ENCODE measurements at places on chromosomes 7 and 10. TPM values are rescaled to one million over a fixed set of nuclear protein-coding genes. Genes with fewer than 3 reads are reported as not detected.
A peak's percentile ranks its signal among the peaks of the same experiment; 100 is the strongest.

GRCh38 chr7:132160611-132161532 is 415.4 kb downstream of the PLXNA4 start:
- peak; percentile 49 for DNase-seq

DNA sequence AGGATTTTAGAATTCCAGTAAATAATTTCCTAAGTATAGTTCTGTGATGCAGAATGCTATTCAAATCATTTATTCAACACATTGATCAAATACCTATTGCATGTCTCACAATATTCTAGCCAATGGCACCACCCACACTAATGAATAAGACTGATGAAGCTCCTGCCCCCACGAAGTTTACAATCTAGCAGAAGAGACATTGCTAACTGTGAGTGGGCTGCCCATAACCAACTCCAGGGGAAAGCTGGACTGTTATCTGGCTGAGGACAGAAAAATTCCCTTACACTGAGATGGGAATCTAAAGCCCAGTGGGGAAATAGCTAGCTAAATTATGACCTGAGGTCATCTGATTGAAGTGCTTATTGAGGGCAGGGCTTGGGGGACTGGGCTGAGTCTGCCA is 128.8 kb upstream of the LYZL2 start:
- no peak for DNase-seq

DNA sequence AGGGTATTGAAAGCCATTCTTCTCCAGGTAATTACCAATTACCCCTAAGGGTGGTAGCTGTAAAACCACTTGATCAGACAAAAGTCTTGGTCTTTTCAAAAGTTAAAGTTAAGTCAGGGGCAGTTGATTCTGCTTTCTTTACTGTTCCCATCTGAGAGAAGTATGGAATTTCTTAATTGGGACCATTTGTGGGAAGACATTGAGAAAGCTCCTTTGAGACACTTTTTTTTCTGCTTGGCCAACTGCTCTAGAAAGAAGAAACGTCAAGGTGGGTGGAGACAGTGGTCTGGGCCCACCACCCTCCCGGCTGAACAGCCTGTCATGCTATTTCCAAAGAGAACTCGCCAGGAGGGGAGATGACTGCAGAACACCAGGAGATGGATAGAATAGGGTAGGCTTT is 45.3 kb downstream of the WNT2 start:
- DNase-seq: no peak

DNA sequence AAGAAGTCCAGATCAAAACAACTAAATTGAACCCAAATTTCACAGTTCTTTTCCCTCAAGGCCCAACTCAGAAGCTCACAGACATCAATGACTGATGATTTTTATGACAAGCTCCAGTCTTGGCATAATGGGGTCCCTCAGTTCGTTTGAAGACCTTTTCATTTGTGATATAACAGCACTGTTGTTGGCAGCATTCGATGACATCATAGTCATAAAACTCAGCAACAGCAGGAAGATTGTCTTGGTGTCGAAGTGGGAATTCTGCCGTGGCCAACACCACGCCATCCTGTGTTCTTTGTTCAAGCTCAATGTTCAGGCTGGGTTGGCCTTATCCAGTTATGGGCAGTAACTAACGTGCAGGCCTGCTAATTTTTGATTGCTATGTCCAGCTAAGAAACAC is 261.7 kb downstream of the C7orf25 start:
- no peak for DNase-seq

MYH16 gene
- total RNA-seq: not detected

BRI3 gene
- 85.5 TPM for total RNA-seq

NACAD gene
- total RNA-seq: 3.2 TPM

DNA sequence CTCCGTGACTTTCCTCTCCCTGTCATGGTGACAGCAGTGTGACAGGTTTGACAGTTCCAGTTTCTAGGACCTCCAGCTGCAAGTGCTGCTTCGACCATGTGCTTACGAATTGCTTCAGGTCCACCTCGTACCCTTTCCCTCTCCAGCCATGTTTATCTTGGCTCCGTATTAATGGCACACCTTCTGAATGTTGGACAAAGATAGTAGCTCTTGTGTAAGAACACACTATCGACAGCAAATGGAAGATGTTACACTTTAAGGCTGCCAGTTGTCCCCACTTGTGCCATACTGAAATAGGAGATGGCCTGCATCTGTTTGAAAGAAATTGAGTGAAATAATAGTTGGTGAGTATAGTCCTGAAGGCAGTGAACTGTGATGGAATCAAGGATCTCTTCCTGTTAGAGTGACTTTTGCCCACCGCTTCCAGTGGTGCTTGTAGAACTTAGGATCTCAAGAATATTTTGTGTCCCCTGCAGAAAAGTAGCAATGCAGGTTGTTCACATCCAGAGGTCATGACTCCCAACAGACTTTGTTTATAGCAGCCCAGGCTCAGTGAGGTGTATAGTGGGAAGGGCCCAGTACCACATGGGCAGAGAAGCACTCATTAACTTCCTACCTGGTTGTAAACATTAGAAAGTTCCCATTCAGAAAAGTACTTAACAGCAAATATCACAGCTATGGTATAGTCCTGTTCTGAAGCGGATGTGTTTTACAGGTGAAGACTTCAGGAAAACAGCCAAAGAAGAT is 629.7 kb upstream of the GALNT17 start:
- no peak for DNase-seq

GRCh38 chr7:34057956-34058355 is 152.6 kb downstream of the BMPER start:
- DNase-seq: no peak

TAC1 gene
- 0.32 TPM for total RNA-seq

DNA sequence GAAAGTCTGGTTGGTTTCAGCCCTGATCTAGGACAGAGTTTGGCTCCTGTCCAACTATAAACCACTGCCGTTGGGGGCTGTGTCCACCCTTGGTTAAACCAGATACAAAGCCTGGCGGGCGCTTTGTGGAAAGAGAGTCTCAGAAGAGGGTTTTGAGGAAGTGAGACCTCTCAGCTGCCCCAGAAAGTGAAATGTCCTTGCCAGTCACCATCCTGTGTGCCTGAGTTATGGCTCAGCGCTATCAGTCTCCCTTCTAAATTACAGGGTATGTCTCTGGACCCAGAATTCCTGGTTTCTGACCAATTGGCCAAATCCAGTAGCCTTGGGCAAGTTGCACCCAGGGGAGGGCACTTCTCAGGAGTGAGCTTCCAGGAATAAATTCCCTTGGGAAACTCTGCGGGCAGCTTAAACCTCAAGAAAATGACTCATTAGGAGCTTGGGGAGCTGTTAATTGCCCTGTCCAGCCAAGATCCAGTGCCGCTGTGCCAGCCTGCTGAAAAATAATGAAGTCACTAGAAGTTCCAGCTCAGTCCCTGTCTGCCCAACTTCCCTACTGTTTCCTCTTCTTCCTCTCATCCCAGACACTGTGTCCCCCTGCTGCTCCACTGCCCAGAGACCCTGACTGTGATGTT is 66.7 kb upstream of the PDZD8 start:
- DNase-seq: no peak

GRCh38 chr10:63391812-63392211 is 74.0 kb downstream of the JMJD1C start:
- DNase-seq: no peak

RAB11FIP2 gene
- total RNA-seq: 26.5 TPM

DNA sequence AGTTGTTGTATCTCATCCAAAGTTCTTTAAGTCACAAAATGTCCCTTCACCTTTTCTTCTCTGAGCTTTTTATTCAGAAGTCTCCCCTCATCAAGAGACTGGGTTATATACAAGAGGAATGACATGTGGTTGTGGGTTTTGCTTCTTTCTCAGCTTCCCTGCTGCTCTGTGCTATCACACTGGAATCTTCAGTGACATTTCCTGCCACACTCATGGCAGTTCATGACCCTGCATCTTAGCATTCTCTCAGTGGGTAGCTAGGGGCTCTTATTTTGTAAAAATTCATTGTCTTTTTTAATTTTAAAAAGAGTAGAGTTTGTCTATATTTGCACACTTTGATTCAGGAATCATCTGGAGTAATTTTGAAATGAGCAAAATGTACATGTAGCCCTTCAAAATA is 236.9 kb upstream of the TMEM229A start:
- DNase-seq: no peak

GRCh38 chr7:54987772-54988171 is 31.0 kb upstream of the EGFR start:
- DNase-seq: no peak

ABCB4 gene
- 2.8 TPM for total RNA-seq

DNA sequence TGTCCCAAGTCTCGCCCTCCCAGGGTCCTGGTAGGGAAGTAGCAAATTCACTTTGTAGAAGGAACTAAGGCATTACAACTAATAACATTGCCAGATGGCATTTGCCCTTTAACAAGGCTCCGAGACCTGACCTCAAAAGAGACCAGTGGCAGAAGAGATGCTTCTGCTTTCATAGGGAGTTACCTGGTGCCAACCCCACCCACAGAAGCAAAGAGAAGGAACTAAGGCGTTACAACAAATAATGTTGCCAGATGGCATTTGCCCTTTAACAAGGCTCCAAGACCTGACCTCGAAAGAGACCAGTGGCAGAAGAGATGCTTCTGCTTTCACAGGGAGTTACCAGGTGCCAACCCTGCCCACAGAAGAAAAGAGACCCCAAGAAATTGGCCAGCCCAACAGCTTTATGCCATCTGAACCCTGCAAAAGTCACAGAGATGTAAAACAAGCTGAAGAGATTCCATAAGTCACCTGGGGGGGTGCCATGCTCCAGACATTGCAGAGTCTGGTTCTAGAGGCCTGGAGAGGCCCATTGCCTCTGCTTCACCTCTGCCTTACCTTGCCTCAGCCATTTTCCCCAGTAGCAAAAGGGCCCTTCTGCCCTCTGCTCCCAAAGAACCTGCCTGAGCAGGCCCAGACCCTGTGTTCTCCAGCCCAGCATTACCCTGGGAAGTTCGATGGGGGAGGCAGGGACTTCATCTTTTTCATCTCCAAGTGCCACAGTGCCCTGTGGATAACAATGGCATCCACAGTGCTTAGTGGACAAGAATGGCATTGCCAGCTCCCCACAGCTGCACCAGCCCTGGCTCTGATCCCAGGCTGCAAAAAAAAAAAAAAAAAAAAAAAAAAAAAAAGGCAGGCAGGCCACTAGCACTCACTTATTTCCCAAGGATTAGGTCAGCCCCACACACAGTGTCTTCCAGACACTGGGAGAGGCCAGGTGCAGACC is 179.5 kb upstream of the PLXNA4 start:
- DNase-seq: no peak

GRCh38 chr10:17213646-17214349 is 12.3 kb upstream of the TRDMT1 start:
- no peak for DNase-seq

- peak; percentile 65 for DNase-seq
Measured at GRCh38 chr7:27196287-27196767, 3.6 kb downstream of the HOXA13 start.

DNA sequence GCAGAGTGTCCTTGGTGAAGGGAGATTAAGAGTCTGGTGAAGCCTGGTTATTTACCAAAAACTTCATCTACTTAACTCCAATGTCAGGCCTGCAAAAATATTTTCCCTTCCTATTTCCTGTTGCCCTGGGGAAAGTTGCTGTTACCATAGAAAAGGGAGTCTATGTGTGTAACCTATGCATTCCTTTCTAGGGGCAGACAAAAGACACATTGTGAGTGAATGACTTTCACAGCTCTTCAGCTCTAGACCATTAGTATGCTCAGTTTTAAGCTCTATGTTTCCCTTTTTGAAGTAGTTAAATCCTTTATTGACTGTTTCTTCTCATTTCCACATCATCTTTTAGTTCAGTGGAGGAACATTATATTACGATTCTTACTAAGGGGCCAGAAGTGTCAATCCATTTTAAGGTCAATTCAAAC is 45.6 kb upstream of the SGCE start:
- DNase-seq: no peak

DNA sequence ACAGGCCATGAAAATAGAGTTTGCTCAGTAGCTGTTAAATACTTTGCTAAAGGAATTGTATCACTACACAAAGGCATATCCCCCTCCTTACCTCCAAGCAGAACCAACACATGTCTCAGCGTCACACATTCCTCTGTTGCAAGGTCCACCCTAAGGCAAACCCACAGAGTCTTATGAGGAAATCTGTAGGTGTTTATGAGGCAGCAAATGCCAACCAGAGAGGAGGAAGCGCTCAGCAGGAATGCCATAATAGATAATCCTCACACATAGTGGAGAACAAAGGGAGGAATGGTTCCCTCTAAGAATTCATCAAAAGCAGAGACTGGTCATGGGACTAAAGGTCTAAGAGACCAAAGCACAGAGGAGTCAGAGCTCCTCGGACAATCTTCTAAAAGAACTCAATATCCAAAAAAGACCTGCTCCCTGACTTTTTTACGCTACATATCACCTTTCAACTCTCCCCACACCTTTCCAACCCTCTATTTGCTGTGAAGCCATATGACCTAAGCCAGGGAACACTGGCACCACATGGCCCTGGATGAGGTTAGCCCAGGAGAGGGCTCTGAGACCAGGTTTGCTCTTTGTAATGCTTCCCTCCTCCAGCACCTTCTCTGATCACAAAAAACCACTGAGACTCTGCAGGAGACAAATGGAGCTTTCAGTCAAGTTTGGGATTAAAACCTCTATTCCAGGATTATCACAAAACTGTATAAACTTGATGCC is 7.3 kb downstream of the SLC25A13 start:
- DNase-seq: no peak
